ENCODE measurements at places on chromosomes 7 and 10. TPM values are rescaled to one million over a fixed set of nuclear protein-coding genes. Genes with fewer than 3 reads are reported as not detected.

GRCh38 chr7:97733276-97734161 is 1.6 kb downstream of the TAC1 start:
- peaks cover 4% of the 10 kb centered on the region for H3K4me1 ChIP-seq
- no peak overlapping the region for H3K4me3 ChIP-seq
- peaks cover 4% of the 10 kb centered on the region for H3K36me3 ChIP-seq
- no peak overlapping the region for H3K27ac ChIP-seq
- H3K27me3 ChIP-seq, result peaks cover 49% of the 10 kb centered on the region

- peaks cover 18% of the 10 kb centered on the region for H3K4me1 ChIP-seq
- H3K27ac ChIP-seq, result no peak overlapping the region
- H3K36me3 ChIP-seq, result peaks cover 3% of the 10 kb centered on the region
- no peak for DNase-seq
- no peak overlapping the region for H3K4me3 ChIP-seq
These were observed 419.0 kb upstream of the GALNT17 start for GRCh38 chr7:70712942-70713341.

- no peak overlapping the region for H3K4me3 ChIP-seq
- H3K27me3 ChIP-seq, result no peaks in the 10 kb centered on the region
- H3K27ac ChIP-seq, result no peak overlapping the region
- no peaks in the 10 kb centered on the region for H3K36me3 ChIP-seq
- no peak for DNase-seq
- no peaks in the 10 kb centered on the region for H3K4me1 ChIP-seq
These were observed 228.5 kb downstream of the CDK14 start for GRCh38 chr7:90824386-90825307.

The CYP3A4 gene
- not detected for total RNA-seq

DNA sequence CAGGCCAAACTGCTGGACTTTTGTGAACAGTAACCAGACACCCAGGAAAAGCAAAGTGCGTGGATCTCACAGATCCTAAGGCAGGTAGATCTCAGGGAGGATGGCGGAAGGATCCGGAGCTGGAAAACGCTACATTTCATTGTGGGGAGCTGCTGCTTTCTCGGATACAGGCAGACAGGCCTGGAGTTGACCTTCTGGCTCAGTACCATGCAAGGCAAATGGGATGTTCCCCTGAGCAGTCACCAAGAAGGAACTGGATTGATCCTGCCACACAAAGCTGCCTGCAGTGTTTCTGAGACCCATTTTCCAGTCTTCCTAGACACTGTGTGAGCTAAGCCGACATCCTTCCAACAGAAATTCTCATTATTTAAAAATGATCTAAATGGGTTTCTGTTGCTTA is 65.5 kb downstream of the ZRANB1 start:
- peaks cover 14% of the 10 kb centered on the region for H3K27me3 ChIP-seq
- no peak for DNase-seq
- no peaks in the 10 kb centered on the region for H3K4me1 ChIP-seq

DNA sequence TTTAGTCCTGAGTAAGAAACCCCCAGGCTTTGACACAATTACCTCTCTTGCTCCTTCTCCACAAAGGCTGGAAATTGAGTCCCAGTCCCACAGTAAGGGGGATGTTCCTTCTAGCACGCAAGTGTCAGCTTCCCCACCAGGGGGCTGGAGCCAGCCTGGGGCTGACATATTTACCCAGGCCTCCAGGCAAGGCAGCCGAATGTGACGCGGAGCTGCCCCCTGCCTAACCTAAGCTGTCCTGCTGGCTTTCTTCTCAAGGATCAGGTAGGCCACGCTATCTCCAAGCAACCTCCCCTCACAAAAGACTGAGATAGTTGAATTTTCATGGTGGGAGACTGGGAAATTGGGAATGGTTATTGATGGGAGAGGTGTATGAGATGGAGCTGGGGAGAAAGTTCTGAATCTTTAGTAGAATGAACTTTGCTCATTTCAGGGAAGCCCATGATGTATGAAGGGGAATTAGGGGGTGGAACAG is 19.2 kb upstream of the BMPER start:
- no peak overlapping the region for H3K27ac ChIP-seq
- no peaks in the 10 kb centered on the region for H3K4me1 ChIP-seq
- DNase-seq, result no peak
- H3K4me3 ChIP-seq, result no peak overlapping the region
- H3K36me3 ChIP-seq, result no peaks in the 10 kb centered on the region

The CCL26 gene
- total RNA-seq, result not detected

DNA sequence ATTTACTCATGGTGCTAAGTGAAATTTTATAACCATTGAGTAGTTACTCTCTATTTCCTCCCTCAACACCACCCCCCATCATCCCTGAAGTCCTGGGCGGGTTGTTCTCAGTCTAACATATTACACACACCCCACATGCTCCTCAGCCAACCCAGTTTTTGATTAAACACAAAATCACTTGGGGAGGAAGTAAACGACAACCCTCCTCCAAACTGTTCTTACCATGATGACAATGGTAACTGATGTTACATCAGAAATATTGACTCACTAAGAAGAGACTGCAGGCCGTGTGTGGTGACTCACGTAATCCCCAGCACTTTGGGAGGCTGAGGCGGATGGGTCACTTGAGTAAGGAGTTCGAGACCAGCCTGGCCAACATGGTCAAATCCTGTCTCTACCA is 44.2 kb downstream of the RAB11FIP2 start:
- peaks cover 35% of the 10 kb centered on the region for H3K36me3 ChIP-seq
- no peak overlapping the region for H3K4me3 ChIP-seq

- H3K4me1 ChIP-seq, result no peaks in the 10 kb centered on the region
- no peaks in the 10 kb centered on the region for H3K36me3 ChIP-seq
- no peaks in the 10 kb centered on the region for H3K27me3 ChIP-seq
- DNase-seq, result no peak
- no peak overlapping the region for H3K27ac ChIP-seq
These were observed 602.7 kb upstream of the SORCS1 start for GRCh38 chr10:107767185-107767584.

The CLDN12 gene
- 6.0 TPM for total RNA-seq

DNA sequence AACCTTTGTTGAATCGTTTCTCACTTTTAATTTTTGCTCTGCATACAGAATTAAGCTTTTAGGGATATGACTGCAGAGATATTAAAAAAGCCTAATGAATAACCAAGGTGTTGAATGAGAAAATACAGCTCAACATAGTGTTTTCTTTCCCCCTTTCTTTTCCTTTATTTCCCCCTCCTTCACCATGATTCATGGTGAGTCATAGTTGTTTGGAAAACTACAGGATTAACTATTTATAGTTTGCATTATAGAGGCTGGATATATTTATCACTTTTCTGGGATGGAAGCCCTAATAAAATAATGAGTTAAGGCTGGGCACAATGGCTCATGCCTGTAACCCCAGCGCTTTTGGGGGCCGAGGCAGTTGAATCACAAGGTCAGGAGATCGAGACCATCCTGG is 115.0 kb downstream of the DNAJB9 start:
- no peaks in the 10 kb centered on the region for H3K36me3 ChIP-seq
- no peaks in the 10 kb centered on the region for H3K4me1 ChIP-seq
- H3K27me3 ChIP-seq, result no peaks in the 10 kb centered on the region
- H3K27ac ChIP-seq, result no peak overlapping the region
- DNase-seq, result no peak

The BTBD16 gene
- not detected for total RNA-seq

DNA sequence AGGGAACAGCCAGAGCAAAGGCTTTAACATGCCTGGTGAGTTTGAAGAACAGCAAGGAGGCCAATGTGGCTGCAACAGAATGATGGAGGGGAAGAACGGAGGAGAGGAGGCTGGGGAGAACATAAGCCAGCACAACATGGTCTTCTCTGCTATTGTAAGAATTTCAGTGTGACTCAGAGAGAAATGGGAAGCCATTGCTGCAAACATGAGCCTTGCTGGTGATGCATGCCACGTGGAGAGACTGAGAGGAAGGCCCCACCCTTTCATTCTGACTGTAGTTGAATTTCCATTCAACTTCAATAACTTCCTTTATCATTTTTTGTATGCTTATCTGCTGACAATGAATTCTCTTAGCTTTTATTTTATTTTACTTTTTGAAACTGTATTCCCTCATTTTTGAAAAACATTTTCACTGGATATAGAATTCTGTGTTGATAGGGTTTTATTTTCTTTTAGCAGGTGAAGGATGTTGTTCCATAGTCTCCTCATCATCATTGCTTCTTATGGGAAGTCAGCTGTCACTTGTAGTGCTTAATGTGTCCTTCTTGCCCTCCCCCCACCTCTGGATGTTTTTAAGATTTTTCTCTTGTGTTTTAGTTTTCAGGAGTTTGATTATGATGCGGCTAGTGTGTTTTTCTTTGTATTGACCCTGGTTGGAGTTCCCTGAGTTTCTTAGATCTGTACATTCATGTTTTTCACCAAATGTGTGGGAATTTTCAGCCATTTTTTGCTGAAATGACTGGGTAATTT is 46.4 kb upstream of the LEP start:
- H3K4me1 ChIP-seq, result peaks cover 8% of the 10 kb centered on the region
- peaks cover 29% of the 10 kb centered on the region for H3K27me3 ChIP-seq
- H3K4me3 ChIP-seq, result no peak overlapping the region
- H3K36me3 ChIP-seq, result peaks cover 10% of the 10 kb centered on the region

- DNase-seq, result no peak
- no peaks in the 10 kb centered on the region for H3K36me3 ChIP-seq
- H3K4me1 ChIP-seq, result peaks cover 3% of the 10 kb centered on the region
- no peak overlapping the region for H3K27ac ChIP-seq
These were observed 624.7 kb upstream of the IGFBP3 start for GRCh38 chr7:46545790-46546189.

GRCh38 chr7:142739923-142740492 is 9.3 kb upstream of the PRSS1 start:
- H3K27me3 ChIP-seq, result no peaks in the 10 kb centered on the region
- H3K27ac ChIP-seq, result no peak overlapping the region
- no peak overlapping the region for H3K4me3 ChIP-seq

DNA sequence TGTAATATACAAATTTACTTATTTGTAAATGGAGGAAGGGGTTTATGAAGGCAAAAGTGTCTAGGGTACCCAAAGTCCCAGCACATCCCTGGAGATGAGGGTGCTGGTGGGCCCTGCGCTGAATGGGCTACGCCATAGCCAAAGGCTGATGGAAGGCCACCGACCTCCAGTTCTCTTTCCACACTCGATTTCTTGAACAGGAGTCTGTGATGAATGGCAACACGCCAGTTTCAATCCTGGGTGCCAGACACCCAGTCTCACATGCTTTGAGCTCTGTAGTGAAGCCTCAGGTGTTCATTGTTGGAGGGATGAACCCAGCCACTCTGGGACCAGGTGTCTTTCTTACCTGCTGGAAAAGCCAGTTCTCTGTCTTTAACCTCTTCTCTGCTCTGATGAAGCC is 752 bp downstream of the LRMDA start:
- DNase-seq, result no peak
- H3K4me3 ChIP-seq, result no peak overlapping the region
- H3K27ac ChIP-seq, result no peak overlapping the region
- peaks cover 1% of the 10 kb centered on the region for H3K4me1 ChIP-seq
- no peaks in the 10 kb centered on the region for H3K36me3 ChIP-seq

DNA sequence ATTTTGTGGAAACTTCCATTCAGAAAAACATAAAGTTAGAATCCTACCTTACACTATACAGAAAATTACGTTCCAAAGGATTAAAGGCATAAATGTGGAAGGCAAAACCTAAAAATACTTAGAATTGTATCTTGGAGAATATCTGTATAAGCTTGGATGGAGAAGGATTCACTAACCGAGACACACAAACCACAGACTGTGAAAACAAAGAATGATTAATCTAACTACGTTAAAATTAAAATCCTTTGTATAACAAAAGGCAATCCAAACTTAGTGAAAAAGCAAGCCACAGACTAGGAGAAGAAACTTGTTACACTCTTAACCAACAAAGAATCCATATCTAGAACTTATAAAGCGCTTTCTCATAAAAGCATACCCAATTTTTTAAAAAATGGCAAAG is 678.8 kb downstream of the INHBA start:
- no peaks in the 10 kb centered on the region for H3K4me1 ChIP-seq
- H3K4me3 ChIP-seq, result no peak overlapping the region
- H3K36me3 ChIP-seq, result no peaks in the 10 kb centered on the region
- H3K27me3 ChIP-seq, result no peaks in the 10 kb centered on the region
- no peak for DNase-seq
- H3K27ac ChIP-seq, result no peak overlapping the region

All from activated CD4-positive, alpha-beta memory T cell treated with anti-CD3 and anti-CD28 coated beads, Interleukin-2, amount 10 ng/mL, durations not matched to agents 7 days and 5 days (primary cell).